ENCODE measurements at places on chromosomes 13 and 19.

GRCh38 chr13:94028650-94029049, 450.8 kb downstream of the DCT start:
- DNase-seq: no peak

DNA sequence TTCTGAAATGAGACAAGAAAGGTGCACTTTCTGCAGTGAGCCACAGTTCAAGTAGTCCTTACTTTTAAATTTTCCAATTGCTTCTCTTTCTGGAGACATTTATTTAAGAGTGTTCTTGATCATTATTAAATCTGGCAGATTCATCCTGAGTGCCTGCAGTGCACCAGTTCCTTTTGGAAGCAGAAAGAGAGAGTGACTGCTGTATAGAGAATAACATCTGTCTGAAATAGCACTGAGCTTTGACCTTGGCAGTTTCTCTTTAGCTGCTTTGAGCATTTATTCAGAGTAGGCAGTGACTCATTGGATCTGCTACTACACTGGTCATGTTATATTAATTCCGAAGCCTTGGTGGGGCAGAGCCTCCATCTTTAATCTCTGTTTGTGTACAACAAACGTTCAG, 1373.7 kb downstream of the PCDH9 start:
- DNase-seq: no peak

GRCh38 chr13:98576963-98577835, at the start of gene STK24:
Gene STK24 (minus strand): TSS chr13:98577107. CDS start chr13:98576786, 321 bp downstream.
- peak; percentile 64 for DNase-seq

DNA sequence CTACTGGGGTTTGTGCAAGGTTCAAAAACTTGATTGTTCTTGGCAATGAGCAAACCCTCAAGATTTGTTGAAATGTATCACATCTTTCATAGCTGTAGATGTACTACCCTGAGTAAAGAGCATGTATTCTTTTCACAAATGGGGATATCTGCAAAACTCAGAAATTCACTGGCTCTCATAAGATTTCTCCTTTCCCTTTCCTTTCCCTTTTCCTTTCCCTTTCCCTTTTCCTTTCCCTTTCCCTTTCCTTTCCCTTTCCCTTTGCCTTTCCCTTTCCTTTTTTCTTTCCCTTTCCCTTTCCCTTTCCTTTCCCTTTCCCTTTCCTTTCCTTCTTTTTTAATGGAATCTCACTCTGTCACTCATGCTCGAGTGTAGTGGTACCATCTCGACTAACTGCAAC, 69.1 kb downstream of the FNDC3A start:
- DNase-seq: no peak

- DNase-seq: no peak
Observed at GRCh38 chr13:27405546-27406134, 18.8 kb upstream of the GTF3A start.

DNA sequence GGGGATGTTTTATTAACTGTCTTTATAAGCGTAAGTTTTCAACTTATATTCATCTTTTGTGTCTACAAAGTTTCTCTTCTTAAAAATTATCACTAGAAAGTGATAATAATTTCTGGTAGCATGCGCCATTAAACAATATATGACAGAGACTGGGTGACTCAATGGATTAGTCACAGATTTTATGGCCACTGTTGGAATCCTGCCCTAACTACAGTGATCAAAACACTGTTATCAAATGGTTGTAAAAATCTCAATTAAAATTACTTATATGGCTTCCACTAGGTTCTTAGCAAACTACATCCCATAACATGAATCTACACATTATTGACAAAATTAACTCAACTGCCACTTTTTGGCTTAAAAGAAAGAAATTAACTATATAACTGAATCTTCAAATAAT, 350.0 kb downstream of the DACH1 start:
- no peak for DNase-seq

DNA sequence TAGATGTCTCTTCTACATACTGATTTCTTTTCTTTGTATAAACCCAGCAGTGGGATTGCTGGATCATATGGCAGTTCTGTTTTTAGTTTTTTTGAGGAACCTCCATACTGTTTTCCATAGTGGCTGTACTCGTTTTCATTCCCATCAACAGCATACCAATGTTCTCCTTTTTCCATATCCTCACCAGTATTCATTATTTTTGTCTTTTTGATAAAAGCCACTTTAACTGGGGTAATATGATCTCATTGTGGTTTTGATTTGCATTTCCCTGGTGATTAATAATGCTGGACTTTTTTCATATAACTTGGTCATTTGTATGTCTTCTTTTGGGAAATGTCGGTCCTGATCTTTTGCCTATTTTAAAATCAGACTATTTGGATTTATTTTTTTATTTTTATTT, 108.5 kb downstream of the PAN3 start:
- no peak for DNase-seq

DNA sequence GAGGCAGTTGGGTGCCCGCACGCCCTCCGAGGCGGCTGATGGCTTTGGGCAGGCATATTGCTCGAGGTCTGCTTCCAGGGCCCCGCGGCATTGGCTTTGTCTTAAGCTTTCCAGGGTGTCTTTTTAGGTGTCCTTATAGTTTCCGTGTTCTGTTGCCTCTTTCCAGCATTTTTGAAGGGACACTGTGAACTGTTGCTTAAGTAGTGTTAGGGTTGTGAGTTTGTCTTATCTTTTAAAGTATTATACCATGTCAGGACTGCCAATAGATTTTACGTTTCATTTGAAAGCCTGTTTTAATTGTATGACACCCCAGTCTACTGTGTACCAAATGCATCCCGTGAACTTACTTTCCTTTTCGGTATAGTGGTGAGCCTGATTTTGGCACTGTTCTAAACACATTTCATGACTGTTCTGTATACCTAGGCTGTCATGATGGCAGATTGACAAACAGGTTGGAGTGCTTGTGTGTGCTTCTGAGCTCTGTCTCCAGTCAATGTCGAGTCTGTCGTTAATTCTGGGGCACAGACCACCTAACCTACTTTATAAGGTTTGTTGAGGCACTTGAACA, 656 bp downstream of the PCCA start:
- DNase-seq: no peak

DNA sequence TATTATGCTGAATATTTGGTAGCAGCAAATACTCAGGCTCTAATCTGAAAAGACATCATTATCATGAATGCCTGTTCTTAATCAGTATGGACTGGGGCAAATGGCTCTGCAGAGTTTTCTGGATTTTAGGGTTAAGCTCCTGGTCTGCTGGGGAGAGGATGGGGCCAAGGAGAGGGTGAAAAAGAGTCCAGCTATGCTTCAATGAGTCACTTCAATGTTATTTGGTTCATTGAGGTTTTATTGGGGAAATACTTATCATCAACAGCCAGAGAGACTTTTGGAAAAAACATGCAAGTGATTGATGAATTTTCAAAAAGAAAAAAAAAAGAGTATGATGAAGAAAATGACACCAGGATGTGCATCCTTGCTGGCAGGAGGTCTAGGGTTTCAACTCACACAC, 278.3 kb downstream of the UQCRFS1 start:
- no peak for DNase-seq

DNA sequence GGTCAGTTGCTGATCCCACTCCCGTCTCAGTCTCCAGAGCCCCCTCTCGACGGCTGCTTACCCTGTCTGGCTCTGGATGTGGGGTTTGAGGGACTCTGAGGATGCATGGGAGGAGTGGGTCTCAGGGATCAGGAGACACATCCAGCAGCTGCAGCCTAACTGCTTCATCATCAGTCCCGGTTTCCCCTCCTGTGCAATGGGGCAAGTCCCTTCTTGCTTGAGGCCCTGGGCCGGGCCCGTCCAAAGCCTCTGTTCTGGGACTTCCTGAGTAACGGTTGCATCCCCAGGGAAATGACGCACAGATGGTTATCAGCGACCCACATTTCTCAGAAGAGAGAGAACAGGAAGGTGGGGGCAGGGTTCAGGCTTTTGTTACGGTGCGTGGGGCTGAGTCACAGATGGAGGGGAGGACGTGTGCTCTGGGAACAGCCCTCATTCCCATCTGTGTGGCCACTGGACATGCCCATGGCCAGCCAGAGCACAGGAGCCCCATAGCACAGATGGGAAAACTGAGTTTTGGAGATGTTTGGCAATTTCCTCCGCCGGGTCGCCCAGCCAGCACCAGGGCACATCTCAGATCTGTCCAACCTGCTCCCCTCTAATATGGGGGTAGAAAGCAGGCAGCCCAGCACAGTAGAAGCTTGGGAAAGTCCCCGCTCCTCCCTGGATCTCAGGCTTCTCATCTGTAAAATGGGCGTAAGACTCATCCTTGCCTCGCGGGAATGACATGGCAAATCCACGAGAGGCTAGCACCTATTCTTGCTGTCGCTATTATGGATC, 19.3 kb downstream of the GNA15 start:
- peak; percentile 89 for DNase-seq

- DNase-seq: no peak
Observed at GRCh38 chr19:39919976-39920375, 14.5 kb downstream of the FCGBP start.

DNA sequence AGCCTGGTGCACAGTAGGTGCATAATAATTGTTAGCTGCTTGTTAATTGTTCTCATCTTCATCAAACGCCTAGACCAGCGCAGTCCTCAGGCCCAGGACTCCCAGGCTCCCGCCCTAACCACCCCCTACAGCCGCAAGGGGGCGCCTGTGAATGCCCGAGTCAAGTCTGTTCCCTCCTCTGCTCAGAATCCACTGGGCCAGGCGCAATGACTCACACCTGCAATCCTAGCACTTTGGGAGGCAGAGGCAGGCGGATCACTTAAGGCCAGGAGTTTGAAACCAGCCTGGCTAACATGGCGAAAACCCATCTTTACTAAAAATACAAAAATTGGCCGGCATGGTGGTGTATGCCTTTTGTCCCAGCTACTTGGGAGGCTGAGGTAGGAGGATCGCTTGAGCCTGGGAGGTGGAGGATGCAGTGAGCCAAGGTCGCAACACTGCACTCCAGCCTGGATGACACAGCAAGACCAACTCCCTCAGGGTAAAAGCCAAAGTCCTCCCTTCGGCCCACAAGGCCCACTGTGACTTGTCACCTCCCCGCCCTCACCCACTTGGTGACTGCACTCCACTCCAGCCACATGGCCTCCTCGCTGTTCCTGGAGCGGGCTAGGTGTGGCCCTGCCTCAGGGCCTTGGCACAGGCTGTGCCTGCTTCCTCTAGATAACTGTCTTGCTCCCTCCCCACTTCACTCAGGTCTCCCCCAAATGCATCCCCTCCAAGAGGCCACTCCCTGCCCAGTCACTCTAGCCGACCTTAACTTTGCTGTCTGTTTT, 9.1 kb downstream of the ZNF653 start:
- peak; percentile 56 for DNase-seq

DNA sequence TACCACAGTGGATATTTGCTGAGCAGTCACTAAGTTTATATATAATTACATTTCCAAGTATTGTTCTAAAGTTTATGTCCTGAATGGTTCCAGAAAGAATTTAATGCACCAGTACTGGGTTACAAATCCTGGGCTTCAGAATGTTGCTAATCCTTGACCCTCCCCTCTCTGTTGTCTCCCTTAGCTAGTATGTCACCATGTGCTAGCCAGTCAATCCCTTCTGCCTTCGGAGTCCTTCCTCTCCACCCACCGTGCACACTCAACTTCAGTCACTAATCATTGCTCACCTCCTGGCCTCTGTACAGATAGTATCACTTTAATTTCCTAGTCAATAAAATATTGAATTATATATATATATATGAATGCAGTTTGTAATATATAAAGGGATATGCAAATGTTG, 7.5 kb downstream of the FAM124A start:
- no peak for DNase-seq

GRCh38 chr19:53868091-53868891, 608 bp downstream of the MYADM start:
- peak; percentile 67 for DNase-seq

DNA sequence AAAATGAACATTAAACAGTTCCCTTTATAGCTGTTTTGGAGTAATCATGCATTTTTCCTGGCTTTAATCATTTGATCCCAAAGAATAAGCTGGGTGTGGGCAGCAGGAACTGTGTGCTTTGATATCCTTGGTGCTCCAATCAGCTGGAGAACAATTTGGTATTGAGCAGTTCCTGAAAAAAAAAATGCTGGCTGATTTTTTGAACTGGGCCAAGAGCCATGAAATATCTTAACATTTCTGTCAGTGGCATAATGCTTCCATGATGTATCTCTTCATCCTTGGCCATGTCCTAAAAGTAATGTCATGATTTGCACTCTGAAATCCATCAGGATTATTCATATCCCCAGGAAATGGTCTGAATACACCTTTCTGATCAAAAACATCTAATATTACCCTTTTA, 134.7 kb downstream of the LHFPL6 start:
- DNase-seq: no peak

DNA sequence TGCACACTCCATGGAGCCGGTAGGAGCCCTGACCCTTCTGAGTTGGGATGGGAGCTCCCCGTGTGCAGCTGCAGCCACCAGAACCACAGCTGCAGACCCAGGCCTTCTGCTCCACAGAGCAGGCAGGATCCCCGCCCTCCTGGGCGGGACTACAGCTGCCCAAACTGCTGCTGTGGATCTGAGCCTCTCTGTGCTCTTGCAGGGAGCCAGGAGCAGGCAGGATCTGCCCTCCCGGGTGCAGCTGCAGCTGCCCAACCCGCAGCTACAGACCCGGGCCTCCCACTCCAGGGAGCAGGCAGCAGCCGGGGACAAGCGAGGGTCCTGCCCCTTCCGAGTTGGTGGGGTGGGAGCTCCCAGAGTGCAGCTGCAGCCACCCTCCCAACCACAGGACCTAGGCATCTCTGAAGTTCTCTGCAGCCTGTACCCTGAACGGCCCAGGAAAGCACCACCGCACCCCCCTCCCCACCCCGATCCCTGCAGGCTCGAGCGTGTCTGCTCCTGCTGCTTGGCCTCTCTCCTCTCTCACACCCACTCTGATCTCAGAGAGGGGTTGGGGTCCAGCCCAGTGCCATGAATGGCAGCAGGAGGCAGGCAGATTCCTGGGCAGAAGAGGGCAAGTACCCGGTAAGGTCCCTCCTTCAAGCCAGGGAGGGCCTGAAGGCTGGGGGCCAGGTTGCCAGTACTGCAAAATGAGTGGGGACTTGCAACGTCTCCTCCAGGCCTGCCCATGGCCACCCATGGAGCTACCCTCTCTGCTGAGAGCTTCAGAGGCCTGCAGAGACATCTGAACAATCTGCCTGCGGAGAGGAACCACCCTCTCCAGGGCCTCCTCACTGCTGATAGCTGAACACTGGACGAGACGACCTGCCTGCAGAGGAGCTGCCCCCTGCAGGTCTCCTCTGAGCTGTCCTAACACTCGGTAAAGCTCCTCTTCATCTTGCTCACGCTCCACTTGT, 16.4 kb upstream of the EMP3 start:
- no peak for DNase-seq

GRCh38 chr13:62087124-62087523, 671.5 kb upstream of the PCDH20 start:
- DNase-seq: no peak

Data from CD4-positive, alpha-beta T cell treated with Interleukin-15 for 1 hour (primary cell).